ENCODE measurements at places on chromosomes 6 and 20.

- no peak for DNase-seq
These were observed 111.0 kb upstream of the RALGAPA2 start for GRCh38 chr20:20823476-20823881.

- DNase-seq, result no peak
These were observed 19.4 kb downstream of the DSTN start for GRCh38 chr20:17589161-17589834.

- no peak for DNase-seq
These were observed 12.2 kb downstream of the LIN28B start for GRCh38 chr6:104969108-104969507.

GRCh38 chr6:122049341-122049740 lies 350.1 kb upstream of the HSF2 start:
- no peak for DNase-seq

GRCh38 chr6:47380251-47380650 lies 70.5 kb upstream of the TNFRSF21 start:
- no peak for DNase-seq

GRCh38 chr6:47187113-47187512 lies 122.6 kb downstream of the TNFRSF21 start:
- DNase-seq, result no peak

- no peak for DNase-seq
These were observed 95.8 kb upstream of the IRAK1BP1 start for GRCh38 chr6:78771586-78771985.

DNA sequence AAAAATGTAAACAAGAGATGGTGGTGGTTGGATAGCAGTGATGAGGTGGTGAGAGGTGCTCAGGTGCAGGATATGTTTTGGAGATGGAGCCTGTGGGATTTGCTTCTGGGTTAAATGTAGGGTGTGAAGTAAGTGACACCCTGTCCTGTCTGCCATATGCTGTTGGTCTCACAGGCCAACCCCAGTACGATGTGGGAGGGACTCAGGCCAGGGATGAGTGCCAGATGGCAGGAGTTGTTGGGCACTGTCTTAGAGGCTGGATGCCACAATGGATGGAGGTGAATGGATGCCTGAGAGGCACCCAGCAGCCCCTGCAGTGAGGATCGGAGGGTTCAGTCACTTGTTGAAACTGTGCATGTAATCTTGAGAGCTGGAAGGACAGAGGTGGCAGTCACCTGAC lies 259.3 kb downstream of the NRN1 start:
- DNase-seq, result no peak

GRCh38 chr20:62178316-62179161 lies 4.3 kb upstream of the MTG2 start:
- DNase-seq, result no peak

- DNase-seq, result no peak
These were observed 639 bp upstream of the CD24 start for GRCh38 chr6:106974999-106975737.

DNA sequence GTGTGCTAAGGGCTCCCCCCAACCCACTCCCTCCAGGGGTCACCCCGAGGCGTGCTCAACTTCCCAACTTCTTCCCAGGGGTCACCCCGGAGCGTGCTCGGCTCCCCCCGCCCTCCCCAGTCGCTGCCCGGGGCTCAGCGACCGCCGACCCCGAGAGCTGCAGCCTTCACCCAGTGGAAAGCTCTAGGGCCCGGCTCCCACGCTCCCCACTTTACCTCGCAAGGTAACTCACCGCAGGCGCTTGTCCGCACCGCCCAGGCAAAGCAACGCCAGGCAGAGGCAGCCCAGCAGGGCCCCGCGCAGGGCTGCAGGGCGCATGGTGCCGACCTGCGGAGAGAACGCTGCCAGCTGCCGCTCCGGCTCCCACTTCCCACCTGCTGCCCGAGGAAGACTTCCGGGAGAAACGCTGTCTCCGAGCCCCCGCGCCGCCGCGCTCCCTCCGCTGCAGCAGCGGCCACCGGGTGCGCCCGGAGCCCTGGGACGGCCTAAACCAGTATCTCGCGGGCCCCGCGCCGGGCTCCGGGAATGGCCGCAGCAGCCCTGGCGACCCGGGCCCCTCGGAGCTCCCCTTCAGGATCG lies 396 bp downstream of the RNASET2 start:
- DNase-seq, result no peak

GRCh38 chr20:1803932-1804501 lies 91.2 kb upstream of the SIRPA start:
- no peak for DNase-seq

GRCh38 chr20:13765299-13765698 lies 19.4 kb downstream of the ESF1 start:
- DNase-seq, result no peak

DNA sequence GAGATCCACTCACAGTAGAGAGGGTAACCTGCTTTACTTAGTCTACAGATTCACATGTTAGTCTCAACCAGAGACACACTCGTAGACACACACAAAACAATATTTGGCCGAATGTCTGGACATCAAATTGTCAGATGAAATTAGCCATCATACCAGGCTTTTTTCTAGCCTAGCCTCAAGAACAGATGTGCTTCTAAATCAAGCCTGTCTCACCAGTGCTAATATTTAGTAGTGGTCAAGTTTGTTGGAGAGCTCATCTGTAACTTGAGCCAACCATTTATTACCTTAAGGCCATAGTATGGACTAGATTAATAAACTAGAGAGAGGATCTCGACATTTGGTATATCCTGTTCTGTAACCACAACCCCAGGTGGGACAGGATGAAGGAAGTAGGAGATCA lies 1118.8 kb upstream of the MAP3K7 start:
- no peak for DNase-seq

GRCh38 chr6:41622206-41622988 lies 15.9 kb upstream of the MDFI start:
- DNase-seq, result no peak

DNA sequence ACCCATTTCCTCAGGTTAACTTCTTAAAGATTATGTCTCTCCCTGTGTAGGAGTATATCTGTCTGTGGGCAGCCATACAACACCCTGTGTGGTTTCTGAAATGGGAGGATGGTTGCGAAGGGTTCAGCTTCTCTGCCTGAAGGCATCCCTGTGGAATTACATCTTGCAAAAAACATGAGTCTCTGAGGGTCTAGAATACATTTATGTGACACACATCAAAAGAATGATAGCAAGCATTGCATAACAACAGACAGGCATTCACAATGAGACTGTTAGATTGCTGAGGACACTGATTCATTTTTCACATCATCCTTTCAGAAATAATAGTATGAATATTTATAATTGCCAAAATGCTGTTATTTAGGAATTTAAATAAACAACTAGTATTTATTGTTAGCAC lies 670.9 kb downstream of the HTR1B start:
- no peak for DNase-seq

GRCh38 chr20:10313215-10313614 lies 94.6 kb downstream of the SNAP25 start:
- no peak for DNase-seq

GRCh38 chr6:100946021-100946540 lies 65.0 kb upstream of the ASCC3 start:
- no peak for DNase-seq

GRCh38 chr6:51112731-51113130 lies 294.1 kb downstream of the TFAP2B start:
- DNase-seq, result no peak

DNA sequence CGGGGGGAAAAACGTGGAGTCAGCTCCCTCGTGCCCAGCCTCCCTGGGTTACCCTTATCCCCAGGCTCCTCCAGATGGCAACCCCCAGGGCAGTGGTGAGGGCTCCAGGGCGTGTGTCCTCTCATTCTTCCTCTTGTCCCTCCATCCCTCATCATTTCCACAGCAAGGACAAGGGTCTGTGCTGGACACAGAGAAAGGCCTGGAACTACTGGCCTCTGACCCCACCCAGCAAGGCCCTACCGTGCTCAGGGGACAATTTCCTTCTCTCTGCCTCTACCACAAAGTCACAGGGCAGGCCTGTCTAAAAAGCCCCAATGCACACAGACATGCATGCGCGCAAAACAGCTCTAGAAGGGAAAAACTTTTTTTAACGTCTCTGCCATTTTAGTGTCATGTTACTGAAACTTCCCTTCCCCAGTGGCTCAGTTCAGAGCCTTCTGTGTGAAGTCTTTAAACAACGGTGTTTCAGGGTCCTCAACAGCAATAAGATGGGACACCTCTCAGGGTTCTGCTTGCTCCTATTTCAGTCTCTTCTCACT lies 1.1 kb upstream of the SLC35B2 start:
- DNase-seq, result no peak

GRCh38 chr20:47926731-47927130 lies 141.4 kb upstream of the SULF2 start:
- DNase-seq, result no peak

DNA sequence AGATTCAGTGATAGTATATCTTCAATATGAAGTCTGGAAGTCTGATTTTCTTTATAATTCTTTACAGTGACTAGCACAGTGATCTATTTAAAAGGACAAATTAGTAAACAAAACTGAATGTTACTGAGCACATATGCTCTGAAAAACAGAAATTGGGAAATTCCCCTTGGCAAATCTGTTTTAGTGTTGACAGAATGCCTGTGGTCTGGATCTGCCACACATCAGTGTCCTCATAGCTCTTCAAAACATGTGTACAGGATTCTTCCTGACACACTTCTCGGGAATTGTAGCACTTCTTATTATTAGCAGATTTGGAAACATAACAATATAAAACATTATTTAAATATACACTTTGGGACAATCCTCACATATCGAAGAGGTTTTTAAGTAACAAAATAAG lies 354.3 kb downstream of the COL12A1 start:
- DNase-seq, result no peak

DNA sequence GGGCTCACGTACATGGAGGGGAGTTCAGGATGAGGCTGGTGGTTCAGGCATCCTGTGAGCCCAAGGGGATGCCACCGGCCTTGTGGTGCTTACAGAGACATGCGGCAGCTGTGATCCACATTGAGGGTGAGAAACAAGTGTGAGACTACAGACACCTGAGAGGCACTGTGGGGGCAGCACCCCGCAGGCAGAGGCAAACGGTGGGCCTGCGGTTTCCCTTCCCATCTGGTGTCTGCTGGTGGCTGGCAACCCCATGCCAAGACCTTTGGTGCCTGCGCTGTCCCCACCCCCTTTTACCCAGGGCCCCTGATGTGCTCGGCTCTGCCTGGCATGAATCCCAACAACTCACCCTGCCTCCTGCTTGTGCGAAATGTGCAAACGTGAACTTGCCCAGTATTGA lies 42.0 kb downstream of the ERMARD start:
- DNase-seq, result no peak

DNA sequence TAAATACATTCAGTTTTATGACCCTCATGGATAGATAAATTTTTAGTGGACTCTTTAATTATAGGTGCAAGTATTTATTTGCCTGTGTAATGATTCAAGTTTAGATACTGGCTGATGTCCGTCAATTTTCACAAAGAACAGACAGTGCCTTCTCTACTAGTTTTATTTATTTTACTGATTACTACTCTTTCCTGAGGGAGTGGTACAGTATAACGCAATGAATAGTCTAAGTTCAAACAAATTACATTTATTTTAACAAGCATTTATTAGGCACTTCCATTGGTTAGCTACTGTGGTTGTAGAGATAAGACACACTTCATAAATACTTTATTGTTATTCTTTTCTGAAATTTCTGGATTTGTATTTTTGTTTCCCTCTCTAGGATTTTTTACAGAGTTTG lies 74.3 kb downstream of the ADGRG6 start:
- no peak for DNase-seq

DNA sequence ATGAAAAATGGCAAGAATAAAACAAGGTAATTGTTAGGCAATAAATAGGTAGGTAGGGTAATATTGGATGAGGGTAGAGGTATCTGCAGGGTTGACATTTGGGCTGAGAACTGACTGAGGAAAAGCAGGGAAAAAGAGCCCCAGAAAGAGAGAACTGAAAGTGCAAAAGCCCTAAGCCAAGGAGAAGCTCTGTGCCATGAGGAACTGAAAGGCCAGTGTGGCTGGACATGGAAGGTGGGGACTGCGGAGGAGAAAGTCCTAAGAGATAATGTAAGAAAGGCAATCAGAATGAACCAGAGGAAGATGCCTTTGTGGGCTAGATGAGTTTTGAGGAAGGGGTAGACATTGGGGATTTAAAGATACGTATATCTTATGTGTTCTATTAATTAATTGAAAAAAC lies 9.9 kb upstream of the HIVEP2 start:
- DNase-seq, result no peak

Data from CD4-positive, alpha-beta T cell treated with Interleukin-21 for 1 hour (primary cell).